Foreskin keratinocyte (primary cell): ENCODE measurements at places on chromosomes 7 and 10. TPM values are rescaled to one million over a fixed set of nuclear protein-coding genes. Genes with fewer than 3 reads are reported as not detected.

- DNase-seq, result peak; percentile 79
These were observed 33.5 kb downstream of the REEP3 start for GRCh38 chr10:63554657-63555056.

DNA sequence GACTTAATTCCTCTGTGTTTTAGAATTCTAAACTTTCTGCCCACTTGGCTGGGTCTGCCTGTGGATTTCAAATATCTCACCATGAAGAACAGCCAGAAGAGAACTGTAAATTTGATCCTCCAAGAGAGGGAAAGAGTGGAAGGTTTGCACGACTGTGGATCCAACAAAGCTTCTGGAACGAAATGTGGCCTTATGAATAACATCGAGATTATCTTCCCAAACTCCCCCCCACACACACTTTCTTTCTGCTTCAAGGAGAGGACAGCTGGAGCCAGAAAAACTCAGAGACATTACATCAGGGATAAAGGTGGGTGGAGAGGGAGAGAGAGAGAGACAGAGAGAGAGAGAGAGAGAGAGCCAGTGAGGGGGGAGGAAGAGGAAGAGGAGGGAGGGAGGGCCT, 570.1 kb upstream of the MGMT start:
- DNase-seq, result no peak

DNA sequence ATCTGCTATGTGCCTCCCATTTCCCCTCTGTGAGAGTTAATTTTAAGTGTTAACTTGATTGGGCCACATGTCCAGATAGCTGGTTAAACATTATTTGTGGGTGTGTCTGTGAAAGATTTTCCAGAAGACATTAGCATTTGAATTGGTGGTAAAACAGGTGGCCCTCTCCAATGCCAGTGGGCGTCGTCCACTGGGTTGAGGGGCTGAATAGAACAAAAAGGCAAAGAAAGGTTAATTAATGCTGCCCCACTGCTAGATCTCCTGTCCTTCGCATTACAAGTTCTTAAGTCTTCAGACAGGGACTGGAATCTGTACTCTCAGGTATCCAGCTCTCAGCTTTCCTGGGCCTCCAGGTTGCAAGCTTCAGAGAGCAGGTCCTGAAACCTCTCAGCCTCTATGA, 1160.9 kb upstream of the LRRN3 start:
- DNase-seq, result no peak

DNA sequence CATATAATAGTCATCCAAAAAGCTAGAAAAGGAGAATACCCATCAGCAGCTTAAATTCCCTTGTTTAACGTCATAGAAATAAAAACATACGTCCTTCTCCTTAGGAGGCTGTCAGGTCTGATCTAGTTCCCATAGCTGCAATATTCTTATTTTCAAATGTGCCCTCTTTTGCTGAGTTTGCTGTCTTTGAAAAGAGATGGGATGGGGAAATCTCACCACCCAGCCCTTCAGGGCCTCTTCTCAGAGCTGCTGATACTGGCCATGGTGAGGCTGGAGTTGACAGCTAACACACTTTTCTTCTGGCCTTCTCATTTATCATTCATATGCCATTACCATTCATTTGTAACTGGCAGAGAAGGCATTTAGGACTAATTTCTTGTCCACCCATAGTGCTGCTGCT, 5.1 kb upstream of the PCGF5 start:
- DNase-seq, result no peak

DNA sequence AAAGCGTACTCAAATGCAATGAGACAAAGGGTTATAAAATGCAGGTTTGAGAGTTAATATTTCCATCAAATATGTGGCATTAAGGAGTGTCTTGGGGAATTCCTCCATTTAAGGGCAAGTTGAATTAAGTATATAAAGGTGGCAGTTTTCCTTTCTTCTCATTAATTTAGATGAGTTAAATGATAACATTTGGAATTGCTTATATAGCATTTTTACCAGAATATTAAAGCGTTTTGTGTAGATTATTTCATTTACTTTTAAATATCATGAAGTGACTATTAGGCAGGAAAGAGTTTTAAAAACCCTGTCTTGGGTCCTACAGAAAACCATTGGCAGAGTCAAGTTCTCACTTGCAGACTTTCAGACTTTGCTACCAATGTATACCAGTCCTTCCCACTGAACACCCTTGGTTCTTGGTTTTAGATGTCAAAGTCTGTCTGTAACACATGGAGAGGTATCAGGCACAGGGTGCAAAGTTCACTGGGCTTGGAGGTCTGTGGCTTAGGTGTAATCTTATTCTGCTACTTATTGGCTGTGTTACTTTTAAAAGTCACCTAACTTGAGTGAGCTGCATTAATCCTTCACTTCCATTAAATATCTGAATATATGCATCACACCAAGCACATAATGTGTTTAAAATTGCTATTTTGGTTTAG, 51.0 kb downstream of the ASB4 start:
- no peak for DNase-seq

DNA sequence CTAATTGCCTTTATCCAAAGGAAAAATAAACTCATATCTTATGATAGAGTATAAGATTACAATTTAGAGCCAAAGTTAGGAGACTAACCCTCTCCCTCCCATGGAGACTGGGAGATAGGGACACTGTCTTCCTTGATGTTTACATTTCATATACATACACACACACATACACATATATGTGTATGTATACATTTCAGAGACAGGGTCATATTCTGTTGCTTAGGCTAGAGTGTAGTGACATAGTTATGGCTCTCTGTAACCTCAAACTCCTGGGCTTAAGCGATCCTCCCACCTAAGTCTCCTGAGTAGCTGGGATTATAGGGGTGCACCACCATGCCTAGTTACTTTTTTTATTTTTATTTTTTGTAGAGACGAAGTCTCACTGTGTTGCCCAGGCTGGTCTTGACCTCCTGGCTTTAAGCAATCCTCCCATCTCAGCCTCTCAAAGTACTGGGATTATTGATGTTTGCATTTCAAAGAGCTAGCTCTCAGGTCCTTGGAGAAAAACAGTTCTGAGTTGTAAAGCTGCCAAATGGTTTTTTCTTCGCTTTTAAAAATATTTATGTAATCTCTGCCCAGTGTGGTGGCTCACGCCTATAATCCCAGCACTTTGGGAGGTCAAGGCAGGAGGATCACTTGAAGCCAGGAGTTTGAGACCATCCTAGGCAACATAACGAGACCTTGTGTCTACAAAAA, 8.1 kb upstream of the REPIN1 start:
- DNase-seq, result no peak

DNA sequence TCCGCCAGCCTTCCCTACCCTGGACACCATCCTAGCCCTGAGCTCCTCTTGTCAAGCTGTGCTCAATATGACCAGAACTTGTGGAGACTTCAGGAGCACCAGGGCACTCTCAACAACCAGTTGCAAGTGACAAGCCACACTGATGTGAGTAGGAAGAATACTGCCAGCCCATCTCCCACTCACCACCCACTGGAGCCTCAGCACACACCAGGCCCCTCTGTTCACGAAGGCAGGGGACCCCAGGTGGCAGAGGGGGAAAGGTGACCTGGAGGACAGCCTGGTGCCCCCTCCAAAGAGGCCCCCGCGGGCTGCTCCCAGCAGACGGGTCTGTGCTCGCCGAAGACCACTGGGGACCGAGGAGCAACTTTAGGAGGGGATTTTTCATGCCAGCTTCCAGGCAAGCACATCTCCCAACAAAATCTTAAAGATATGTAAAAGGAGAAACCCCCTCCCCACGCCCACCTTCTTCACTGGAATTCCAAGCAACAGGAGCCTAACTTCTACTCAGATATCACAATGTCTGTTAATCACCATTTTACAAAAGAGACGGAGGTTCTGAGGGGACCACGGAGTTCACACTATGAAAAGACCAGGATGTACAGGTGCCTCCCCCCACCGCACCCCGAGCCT, 1.0 kb downstream of the MMD2 start:
- no peak for DNase-seq

DNA sequence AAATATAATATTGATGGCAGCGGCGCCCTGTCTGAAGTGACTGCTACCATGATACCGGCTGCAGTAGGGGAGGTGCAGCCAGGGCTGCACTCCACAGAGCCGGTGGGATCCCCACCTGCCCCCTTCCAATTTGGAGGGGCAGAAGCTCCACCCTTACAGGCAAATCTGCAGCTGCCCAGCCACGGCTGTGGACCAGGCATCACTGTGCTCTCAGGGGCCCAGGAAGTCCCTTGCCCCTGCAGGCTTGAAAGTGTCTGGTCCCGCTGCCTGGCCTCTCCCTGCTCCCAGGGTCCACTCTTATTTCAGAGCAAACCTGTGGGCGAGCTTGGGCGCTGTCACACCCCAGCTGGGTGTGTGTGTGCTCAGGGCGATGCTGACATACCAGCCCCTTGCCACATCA, 172.7 kb upstream of the SMIM30 start:
- no peak for DNase-seq

- DNase-seq, result peak; percentile 67
These were observed 37.4 kb upstream of the RSU1 start for GRCh38 chr10:16854623-16855022.

GRCh38 chr7:149871576-149871975, 2.2 kb upstream of the ATP6V0E2 start:
- DNase-seq, result no peak

- no peak for DNase-seq
These were observed 57.3 kb upstream of the CAPZA2 start for GRCh38 chr7:116805100-116805544.

DNA sequence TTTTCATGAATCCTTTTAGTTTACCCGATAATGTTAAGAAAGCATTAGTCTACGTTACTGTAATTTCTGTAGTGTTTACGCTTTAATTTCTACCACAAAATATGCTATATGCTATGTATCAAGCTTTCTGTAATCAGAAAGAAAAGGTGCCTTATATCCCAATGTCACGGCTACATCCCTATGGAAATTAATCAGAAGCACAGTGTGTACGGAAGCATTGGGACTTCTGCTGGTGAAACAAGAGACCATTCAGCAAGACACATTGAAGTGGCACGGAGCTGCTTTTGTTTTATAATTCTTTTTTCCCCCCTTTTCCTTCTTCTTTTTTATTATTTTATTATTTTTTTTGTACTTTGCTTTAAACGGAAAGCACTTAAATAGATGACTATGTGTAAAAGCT, 31.2 kb upstream of the SH2B2 start:
- DNase-seq, result no peak

GRCh38 chr7:133135451-133135850, 53.6 kb upstream of the CHCHD3 start:
- DNase-seq, result peak; percentile 60

DNA sequence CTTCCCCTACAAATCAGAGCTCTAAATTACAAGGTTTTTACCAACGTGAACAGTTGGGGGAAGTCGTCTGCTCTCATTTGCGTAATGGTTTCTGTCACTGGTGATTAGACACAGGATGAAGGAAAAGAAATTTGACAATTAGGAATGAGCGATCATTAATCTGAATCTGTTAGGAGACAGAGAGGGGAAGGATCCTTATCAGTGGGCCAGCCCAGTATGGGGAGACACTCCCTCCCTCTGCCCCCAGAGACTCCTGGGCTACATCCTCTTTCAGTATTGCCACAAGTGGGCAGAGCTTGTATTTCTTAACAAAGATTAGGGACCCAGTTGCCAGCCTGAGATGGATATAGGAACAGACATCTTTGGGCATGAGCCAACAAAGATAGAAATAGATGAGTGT, 15.5 kb downstream of the HIF1AN start:
- no peak for DNase-seq

DNA sequence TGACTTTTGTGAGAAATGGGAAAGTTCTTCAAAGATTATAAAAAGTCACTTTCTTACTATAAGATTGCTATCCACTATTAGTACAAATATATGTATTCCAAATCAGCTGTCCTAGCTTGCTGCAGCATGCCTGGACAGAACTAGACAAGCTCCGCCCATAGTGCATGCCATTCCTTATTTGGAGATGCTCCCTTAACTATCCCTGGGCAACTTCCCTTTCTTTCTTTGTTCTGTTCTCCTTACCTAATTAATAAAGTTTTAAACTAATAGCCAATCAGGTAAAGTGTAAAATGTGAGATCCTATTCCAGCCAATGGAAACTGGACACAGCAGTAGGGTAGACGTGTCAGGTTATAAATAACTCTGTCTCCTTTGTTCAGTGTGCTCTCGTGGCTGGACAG, 281.9 kb downstream of the CAMK1D start:
- DNase-seq, result peak; percentile 32

GRCh38 chr7:69763513-69763912, 165.2 kb downstream of the AUTS2 start:
- DNase-seq, result no peak

DNA sequence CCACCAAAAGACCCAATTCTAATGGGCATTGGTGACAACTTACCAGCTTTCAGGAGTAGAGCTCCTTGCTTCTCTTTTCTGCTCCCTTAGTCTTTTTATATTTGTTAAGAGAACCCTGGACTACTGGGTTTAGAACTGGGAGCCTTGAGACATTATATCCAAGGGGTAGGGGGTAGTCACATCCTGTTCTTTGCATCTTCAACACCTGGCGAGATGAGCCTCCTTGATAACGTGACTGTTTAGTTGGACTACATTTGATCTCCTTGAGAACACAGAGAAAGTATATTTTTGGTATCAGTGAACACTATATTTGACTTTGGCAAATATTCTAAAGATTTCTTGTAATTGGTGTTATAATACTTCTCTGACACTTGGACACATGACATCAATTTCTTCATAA, 9.0 kb upstream of the SMNDC1 start:
- no peak for DNase-seq

GRCh38 chr10:85446827-85447226, 919.8 kb downstream of the GRID1 start:
- no peak for DNase-seq

DNA sequence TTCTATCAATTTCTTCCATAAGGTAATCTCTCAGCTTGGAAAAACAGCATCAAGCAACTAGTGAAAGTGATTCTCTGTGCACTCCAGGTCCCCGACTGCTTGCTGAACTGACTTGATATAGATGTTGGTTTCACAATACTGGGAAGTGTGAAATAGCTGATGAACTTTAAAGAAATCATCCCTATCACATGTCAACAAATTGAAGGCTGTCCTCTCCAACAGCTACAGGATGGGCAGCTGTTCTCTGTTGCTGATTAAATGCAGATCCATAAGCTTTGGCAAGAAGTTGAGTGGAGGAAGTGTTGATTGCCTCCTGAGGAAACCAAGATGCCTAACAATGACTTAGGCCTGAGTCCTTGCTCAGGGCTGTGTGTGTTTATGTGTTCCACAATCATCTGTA, 130.4 kb upstream of the GDF10 start:
- no peak for DNase-seq

GIMAP6 gene
- not detected in 2 replicates for polyA plus RNA-seq

THAP5 gene
- polyA plus RNA-seq, result 6.0 and 6.9 TPM in 2 replicates

CALHM3 gene
- polyA plus RNA-seq, result not detected in 2 replicates

NRCAM gene
- 3.3 and 8.4 TPM in 2 replicates for polyA plus RNA-seq

GNGT1 gene
- not detected in 2 replicates for polyA plus RNA-seq

HOXA7 gene
- 14.5 and 15.6 TPM in 2 replicates for polyA plus RNA-seq

PGAM2 gene
- 0.08 TPM in 1 of 2 replicates, not detected in the other for polyA plus RNA-seq

OR2A42 gene
- polyA plus RNA-seq, result not detected in 2 replicates

COMTD1 gene
- 30.3 and 34.1 TPM in 2 replicates for polyA plus RNA-seq

LRGUK gene
- polyA plus RNA-seq, result 0.02 TPM in 1 of 2 replicates, not detected in the other

C7orf33 gene
- not detected in 2 replicates for polyA plus RNA-seq

GTF2IRD1 gene
- 35.4 and 36.7 TPM in 2 replicates for polyA plus RNA-seq

FUOM gene
- 29.7 and 50.2 TPM in 2 replicates for polyA plus RNA-seq

CPXM2 gene
- polyA plus RNA-seq, result not detected in 2 replicates

NPC1L1 gene
- polyA plus RNA-seq, result not detected in 2 replicates
